Activated naive CD4-positive, alpha-beta T cell treated with anti-CD3 and anti-CD28 coated beads, Interleukin-2, amount 50 U/mL, for 72 hours (primary cell): ENCODE measurements at places on chromosomes 1 and 21. TPM values are rescaled to one million over a fixed set of nuclear protein-coding genes. Genes with fewer than 3 reads are reported as not detected.

PDE9A gene
- 7.9 TPM for total RNA-seq

SPAG17 gene
- total RNA-seq = not detected

DCST2 gene
- total RNA-seq = 1.8 TPM

TMEM125 gene
- 0.18 TPM for total RNA-seq

RGSL1 gene
- total RNA-seq = not detected

AADACL3 gene
- total RNA-seq = not detected

CYYR1 gene
- not detected for total RNA-seq

- no peak for DNase-seq
Observed at GRCh38 chr1:205243350-205244191, 15.8 kb downstream of the TMCC2 start.

- DNase-seq = no peak
Observed at GRCh38 chr1:31855038-31855845, 39.4 kb upstream of the SPOCD1 start.

GRCh38 chr1:201791779-201792173 lies 37.2 kb upstream of the IPO9 start:
- DNase-seq = no peak

GRCh38 chr1:8104278-8105236 lies 78.4 kb upstream of the ERRFI1 start:
- DNase-seq = no peak

GRCh38 chr21:28719723-28720122 lies 273.0 kb downstream of the LTN1 start:
- DNase-seq = no peak
